ENCODE measurements at places on chromosomes 12 and 14.

GRCh38 chr12:49232940-49233841, 31.7 kb upstream of the TUBA1C start:
- DNase-seq: no peak

DNA sequence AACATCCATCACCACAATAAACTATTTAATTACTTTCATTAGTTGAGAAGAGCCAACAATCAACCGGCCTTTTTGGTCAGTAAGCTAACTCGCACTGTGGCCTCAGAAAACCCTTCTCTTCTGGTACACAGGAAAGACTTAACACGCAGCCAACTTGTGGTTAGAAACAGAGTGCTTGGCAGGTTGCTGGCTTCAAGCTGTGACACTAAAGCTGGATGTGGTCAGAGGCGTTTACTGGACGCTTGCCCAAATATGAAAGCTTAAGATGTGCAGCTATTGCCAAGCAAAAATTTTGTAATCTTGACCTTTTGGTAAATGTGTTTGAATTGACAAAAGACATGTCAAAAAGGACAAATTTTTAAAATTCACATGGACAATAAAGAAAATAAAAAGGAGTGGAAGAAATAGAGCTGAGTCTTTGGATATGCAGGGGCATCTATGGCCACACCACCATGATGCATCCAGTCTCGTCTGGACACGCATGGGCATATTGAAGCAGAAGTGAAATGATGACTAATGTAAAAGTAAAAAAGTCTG, 2.6 kb upstream of the KLRK1 start:
- no peak for DNase-seq

- no peak for DNase-seq
These were observed 194.0 kb downstream of the ZFP36L1 start for GRCh38 chr14:68598621-68599447.

DNA sequence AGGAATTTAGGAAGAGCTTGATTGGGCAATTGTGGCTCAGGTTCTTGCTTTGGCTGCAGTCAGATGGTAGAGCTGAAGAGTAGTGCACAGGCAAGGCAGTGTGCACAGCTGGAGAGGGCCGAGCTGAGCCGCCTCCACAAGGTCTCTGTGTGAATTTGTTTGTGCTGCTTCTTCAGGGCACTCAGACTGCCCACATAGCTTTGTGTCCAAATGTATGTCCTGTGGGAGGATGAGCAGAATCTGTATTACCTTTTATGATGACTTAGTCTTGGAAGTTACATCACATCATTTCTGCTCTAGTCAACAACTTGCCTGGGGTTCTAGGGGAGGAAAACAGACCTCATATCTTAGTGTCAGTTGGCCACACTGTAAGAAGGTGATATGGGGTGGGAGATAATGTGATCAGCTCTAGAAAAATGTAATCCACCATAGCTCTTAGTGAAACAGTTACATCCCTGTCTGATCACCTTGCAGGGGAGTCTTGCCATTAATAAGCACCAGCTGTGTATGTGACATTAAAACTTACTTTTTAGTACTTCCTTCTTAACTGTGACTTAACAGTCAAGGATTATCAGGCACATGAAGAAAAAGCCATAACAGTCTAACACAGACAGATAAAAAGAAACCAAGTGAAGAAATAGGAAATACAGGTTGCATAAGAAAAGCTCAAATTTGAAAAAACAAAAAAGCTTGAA, 53.4 kb downstream of the RCOR1 start:
- no peak for DNase-seq

GRCh38 chr14:69298131-69299071, 38.4 kb downstream of the GALNT16 start:
- no peak for DNase-seq

All from iPS DF 19.7 (cell line).